Caki2 (cell line): ENCODE measurements at places on chromosomes 2 and 18. TPM values are rescaled to one million over a fixed set of nuclear protein-coding genes. Genes with fewer than 3 reads are reported as not detected.

GRCh38 chr2:188187726-188188125 is 103.9 kb upstream of the GULP1 start:
- DNase-seq = no peak

The TMEM247 gene
- not detected in 2 replicates for total RNA-seq

GRCh38 chr18:75218065-75218923 is 7.7 kb downstream of the TSHZ1 start:
- no peak for DNase-seq

DNA sequence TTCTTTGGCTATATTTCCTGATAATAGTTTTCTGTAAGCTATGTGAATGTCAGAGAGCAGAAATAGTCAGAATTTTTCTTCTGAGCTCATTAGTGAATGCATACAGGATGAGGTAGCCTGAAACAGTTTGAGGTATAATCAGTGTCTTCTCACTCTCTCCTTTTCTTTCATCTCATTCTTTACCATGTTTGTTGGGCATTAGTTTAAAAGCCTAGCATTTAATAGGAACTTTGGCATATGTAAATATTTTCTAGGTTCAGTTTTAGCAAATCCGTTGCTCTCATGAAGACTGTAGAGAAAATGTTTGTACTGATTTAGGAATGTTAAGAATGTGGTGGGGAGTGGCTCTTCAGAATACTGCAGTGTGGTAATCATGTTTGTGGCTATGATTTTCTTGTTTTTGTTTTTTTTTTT is 119.4 kb downstream of the PARD3B start:
- DNase-seq = peak; percentile 77

The SCYGR4 gene
- not detected in 2 replicates for total RNA-seq
